C1 segment of cervical spinal cord (tissue), 14 donors: ENCODE measurements at places on chromosomes 3 and 15.
A peak's percentile ranks its signal among the peaks of the same experiment; 100 is the strongest.

DNA sequence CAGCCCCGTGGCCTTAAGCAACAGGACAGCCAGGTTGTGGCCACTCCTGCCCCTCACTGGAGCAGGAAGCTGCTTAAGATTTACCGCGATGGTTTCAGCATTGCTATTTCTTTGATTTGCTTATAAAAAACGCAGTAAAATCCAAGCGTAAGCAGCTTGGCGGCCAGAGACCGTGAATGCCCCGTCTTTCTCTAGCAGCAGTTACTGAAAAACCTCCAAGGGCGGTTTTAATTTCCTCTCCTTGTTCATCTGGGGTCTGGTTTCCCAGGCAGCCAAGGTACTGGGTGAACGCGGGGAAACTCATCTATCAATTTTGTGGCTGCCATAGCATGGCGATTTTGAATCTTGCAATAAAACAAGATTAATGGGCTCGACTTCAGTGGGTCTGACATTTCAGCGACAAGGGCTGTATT is 130.3 kb downstream of the MINAR1 start:
- DNase-seq, result no peak

DNA sequence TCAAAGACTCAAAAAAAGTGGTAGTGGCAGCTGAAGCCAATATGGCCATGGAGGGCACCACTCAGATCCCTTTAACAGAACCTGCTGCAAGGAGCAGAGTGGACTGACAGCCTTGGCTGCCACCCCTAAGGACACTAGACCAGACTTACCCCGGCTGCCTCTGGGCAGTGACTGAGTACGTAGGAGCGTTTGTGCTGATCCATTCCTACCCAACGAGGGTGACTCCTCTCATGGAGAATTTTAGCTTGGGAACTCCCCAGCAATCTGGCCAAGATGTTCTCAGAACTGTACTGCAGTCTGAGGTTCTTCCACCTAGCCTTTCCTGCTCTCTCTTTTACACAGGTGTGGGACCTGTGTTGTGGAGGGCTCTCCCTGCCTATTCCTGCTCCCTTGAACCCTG is 22.1 kb downstream of the CLEC3B start:
- no peak for DNase-seq

GRCh38 chr3:172040981-172041963 is 1.9 kb downstream of the FNDC3B start:
- no peak for DNase-seq

- DNase-seq, result no peak
Observed at GRCh38 chr3:66938338-66938963, 59.7 kb upstream of the KBTBD8 start.

DNA sequence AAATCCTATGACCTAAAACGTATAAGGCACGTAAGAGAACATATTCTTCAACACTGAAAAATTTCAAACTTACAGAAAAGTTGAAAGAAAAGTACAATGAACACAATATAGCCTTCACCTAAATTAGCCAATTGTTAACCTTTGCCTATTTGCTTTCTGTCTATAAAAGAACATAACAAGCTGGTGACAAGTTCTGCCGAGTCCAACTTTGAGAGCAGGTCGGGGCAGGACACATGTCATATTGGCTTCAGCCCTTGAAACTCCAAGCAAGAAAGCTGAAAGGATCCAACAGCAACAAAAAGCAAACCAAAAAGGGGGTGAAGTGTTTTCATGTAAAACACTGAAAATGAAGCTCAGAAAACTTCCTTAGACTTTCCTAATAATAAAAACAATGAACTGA is 59.1 kb downstream of the TBC1D2B start:
- DNase-seq, result no peak

DNA sequence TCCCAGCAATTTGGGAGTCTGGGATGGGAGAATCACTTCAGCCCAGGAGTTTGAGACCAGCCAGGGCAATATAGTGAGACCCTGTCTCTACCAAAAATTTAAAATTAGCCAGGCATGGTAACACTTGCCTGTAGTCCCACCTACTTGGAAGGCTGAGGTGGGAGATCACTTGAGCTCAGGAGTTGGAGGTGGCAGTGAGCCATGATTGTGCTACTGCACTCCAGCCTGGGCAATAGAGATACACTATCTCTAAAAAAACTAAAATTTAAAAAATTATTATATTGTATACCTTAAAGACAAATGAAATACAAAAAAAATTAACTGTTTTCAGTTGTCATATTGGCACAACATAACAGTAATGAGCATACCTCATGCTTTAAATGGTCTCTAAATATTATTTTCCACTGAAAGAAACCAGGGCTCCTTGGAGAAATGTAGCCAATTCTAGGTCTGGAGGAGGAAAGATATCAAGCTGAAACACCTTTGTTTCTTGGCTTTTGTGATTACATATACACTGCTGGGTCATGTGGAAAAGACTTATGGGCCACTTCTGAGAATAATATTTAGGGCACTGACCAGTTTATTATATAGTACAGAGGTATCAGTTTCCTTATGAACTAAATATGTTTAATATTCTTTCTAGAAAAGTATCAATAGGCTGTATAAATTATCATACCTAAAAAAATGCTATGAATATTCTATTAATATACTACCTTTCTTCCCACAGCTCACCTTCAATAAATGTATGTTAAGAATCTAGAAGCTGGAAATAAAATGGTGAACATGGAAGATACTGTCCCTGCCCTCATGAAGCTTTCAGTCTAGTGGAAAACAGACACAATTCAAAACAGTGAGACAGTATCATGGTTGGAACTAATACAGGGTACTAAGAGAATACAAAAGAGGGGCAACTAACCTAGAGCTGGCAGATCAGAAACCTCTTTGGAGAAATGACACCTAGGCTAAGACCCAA is 119.5 kb downstream of the TMCC1 start:
- DNase-seq, result no peak

GRCh38 chr15:54159012-54159411 is 180.8 kb downstream of the UNC13C start:
- no peak for DNase-seq

GRCh38 chr3:47057212-47057671 is 77.8 kb downstream of the NBEAL2 start:
- DNase-seq, result no peak

DNA sequence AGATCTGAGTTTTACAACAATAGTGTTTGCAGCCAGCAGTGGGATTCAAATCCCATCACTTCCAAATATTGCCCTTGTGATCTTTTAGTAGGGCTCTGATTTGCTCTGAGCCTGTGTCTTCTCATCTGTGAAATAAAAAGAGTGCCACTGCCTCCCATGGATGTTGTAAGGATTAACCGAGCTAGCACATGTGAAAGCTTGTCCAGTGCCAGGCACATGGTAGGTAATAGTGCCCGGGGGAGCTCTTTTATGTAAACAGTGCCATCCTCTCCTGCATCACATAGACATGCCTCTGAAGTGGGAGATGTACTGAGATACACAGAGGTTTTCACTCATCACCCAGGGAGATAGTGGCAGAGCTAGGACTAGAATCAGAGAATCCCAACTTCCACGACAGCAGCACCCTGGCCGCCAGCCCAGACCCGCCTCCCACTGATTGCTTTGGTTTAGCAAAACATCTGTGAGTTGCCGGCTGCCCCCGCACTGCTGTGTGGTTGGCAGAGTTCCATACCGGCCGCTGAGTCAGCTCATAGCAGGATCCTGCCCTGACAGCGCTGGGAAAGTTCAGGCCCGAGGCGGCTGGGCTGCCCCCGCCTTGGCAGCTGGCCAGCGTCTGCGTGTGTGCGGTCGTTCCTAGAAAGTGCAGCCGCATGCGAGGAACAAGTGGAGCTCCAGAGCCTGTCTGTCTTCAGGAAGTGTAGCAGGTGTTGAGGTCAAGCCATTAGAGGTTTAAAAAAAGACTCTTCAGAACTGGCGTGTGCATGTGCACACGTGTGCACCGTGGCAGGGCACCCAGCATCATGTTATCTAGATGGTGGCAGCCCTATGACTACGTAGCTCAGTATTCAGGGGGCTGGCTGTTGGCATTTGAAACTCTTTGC is 5.0 kb downstream of the ARID3B start:
- peak; percentile 92 for DNase-seq

GRCh38 chr15:99951511-99951910 is 218.3 kb upstream of the LYSMD4 start:
- DNase-seq, result no peak

DNA sequence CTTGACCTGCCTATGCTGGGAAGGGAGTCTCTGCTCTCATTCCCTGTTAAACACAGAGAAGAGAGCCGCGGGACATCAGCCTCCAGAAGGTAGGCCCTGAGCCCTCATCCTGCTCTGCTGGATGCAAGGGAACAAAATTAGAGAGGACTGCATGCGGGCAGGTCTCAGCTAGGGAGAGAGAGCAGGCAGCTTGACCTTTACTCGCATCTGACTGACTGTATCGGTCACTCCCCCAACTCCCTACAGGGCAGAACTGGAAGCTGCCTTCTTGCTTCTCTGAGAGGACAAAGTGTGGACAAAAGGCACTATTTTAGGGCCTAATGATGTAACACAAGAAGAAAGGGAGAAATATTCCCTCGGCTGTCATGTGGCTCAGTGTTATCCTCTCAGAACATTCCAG is 38.7 kb upstream of the ATOSA start:
- no peak for DNase-seq

- no peak for DNase-seq
Observed at GRCh38 chr3:26713091-26713490, 90.5 kb downstream of the LRRC3B start.

DNA sequence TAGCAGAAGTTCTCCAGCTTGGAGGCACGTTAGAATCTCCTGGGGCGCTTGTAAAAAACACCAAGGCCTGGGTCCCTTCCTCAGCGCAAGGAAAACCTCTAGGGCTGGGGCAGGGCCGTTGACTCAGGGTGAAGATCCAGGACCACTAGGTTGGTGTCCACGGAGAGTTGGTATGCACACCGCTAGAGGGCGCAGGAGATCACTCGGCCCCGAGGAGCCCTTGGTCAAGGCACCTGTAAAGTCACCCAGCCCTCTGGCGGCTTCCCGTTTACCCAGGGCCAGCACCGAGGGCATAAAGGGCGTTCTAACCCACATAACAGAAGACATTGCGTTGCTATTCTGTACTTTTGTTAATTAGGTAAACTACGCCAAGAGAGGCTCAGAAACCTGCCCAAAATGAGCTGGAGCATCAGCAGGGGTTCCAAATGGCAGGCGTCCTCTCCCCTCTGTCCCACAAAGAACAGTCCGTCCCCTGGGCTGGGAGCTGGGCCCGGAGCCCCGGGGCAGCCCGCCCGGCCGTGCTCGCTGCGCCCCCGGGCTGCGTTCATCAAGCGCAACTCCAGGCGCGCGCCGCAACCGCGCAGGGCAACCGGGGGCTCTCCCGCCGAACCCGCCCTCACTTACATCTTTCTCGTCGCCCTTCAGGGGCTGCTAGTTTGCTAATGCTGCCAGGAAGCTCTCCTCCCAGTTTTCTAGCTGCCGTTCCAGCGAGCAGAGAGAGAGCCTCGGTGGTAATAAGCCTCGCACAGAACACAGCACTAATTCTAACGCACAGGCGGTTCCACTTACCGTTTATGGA is 332.1 kb downstream of the ARRDC4 start:
- DNase-seq, result no peak

- no peak for DNase-seq
Observed at GRCh38 chr3:192817053-192817452, 89.7 kb upstream of the FGF12 start.

DNA sequence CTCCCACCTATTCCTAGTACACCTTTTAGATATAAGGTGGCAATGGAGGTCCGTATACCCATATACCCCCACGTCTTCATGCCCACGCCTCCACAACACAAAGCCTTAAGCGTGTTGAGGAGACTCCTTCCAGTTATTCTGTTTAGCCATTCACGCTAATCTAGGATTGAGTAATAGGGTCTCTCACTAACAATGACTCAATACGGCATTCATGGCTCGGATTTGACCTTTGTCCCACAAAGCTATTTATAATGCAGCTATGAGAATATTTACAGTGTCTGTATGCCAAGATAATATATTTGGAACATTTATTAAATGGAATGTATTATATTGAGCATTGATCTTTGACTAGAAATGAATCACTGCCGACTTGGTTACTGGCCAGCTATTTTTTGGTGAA is 215.8 kb downstream of the KCNH8 start:
- no peak for DNase-seq

GRCh38 chr15:46901001-46901400 is 816.3 kb upstream of the SEMA6D start:
- DNase-seq, result no peak

DNA sequence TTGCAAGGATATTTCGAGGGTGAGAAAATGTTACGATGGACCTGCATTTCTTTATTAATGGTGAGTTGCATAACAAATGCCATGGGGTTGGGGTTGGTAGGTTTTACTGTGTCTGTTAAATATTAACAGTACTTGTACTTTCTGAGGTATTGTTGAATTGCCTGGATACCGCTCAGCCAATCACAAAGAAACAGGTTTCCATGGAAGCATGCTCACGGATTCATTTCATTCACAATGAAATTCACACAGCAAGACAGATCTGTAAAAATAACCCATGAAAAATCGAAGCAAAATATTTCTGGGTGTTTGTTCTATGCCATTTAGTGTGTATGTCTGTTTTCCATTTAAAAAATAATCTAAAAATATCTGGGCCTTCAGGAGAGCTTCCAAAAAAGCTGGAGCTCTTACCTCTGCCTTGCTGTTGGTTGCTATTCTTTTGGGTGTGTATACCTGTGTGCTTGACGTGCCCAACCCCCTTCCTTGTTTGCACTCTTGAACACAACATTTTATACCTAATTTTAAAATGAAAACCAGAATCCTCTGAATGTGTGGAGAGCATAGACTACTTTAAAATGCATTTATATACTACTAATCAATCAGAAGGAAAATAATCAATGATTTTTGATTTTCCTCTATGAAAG is 479.8 kb upstream of the TBL1XR1 start:
- DNase-seq, result no peak

DNA sequence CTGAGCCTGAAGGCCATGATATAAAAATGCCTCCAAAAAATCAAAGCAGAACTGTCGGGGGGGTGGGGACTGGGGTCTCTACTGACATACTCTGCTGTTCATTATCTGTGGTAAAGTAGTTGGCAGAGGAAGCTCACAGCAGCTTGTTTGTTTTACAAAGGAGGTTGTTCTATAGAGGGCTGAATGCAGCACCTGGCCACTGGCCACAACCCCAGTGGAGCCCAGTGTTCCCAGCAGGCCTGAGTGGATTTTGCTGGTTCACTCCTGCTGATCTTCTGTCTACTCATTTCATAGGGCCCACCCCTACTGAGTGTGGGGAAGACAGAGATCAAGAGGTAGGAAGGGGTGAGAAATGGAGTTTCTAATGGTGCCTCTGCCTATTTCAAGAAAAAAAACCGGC is 125.5 kb downstream of the DIPK2A start:
- no peak for DNase-seq
